Stimulated activated CD4-positive, alpha-beta T cell treated with anti-CD3 and anti-CD28 coated beads, TNF-alpha, amount 100 ng/mL, for 1 hour (primary cell): ENCODE measurements at places on chromosomes 4 and X.

DNA sequence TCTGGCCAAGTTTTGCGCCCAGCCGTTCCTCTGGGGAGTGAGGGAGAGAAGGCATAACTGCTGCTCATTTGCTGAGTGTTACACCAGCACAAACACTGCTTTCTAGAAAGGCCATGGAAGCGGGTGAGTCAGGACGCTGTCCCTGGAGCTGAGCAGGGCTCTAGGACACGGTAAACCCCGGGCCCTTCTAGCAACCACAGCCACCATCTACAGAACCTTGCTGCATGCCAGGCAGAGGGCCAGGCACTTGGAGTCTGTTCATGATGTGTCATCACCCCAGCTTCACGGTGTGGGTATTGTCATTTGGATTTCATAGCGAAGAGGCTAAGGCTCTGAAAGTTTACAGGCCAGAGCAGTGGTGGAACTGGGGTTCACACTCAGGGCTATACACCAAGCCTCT, 31.8 kb upstream of the C4orf50 start:
- DNase-seq: no peak

DNA sequence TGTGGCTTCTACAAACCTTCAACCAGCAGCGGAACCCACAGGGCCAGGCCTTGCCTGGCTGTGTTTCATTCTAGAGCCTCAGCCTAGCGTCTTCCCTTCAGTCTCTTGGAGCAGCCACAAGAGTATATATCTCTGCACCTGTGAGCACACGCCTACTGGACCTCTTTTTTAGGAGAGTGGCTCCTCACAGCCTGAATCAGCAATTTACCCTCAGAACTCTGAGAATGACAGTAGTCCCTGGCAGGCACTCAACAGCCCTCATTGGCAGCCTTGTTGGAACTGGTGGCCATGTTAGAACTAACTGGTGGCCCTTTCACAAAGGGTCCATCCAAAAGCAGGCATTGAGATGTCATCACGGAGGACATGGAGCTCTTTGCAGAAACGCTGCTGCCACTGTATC, 138.9 kb downstream of the BCOR start:
- DNase-seq: no peak

DNA sequence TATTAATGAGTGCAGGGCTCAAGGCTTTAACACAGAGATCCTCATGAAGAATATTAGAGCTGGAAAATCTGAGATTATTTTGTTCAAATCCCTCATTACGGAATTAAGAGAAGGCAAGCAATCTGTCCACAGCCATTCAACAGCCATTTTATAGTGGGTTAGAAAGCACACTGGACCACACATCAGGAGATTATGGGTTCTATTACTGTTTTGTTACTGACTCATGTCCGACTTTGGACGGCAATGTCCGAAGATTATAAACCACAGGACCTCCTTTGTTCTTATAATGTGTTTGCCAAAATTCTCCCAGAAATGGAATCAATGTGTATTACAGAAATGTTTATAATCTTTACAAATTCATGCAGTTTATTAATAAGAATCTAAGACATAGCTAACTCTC, 8.1 kb downstream of the LAMTOR3 start:
- no peak for DNase-seq

DNA sequence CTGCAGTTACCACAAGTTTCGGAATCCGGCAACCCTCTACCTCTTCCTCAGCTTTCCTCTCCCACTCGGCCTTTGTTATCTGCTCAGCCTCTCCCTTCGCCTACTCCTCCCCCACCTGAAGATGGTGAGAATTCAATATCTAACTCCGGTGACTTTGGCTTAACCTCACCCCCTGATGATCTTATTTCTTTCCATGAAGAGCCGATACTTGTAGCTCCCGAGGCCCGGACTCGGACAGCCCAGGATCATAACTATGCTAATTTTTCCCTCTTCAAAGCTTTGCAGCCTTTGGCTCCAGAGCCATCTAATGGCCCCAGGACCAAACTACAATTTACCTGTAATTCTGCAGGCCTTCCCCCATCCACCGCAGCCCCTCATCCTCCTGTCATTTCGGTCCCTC, 32.0 kb upstream of the MGST2 start:
- no peak for DNase-seq

DNA sequence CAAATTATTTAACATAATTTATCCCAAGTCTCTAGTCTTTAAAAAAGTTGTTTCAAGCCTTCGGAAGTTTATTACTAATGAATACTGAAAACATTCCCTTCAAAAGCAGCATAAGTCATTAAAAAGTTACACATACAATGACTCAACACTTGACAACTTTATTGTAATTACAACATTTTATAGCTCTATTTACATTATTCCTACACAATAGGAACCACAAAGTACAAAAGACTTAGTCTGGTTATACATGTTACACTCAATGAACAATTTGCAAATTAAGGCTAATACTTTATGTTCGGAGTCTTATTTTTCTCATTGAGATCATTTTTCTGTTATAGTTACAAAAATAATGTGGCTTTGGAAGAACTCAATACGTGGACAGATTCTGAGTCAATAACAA, 114.4 kb upstream of the POF1B start:
- no peak for DNase-seq

GRCh38 chr4:1749370-1749769, 28.0 kb downstream of the TACC3 start:
- no peak for DNase-seq

DNA sequence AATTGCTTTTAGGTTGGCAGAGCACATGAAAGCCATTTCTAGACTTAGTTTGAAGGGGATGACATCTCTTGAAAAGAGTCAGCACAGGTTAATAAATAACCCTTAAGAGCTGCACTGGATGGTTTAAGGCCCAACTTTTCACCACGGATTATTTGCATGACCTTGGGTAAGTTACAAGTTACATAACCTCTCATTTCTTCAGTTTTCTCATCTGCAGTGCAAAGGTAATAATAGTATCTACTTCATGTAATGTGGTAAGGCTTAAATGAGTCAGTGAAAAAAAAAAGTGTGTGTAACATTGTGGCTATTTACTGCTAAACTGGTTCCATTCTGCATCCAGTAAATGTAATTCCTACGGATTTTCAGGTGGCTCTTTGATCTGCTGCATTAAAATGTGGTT, 715.8 kb downstream of the CCSER1 start:
- DNase-seq: no peak

- DNase-seq: no peak
These were observed 21.2 kb downstream of the C4orf54 start for GRCh38 chr4:99636422-99636821.

DNA sequence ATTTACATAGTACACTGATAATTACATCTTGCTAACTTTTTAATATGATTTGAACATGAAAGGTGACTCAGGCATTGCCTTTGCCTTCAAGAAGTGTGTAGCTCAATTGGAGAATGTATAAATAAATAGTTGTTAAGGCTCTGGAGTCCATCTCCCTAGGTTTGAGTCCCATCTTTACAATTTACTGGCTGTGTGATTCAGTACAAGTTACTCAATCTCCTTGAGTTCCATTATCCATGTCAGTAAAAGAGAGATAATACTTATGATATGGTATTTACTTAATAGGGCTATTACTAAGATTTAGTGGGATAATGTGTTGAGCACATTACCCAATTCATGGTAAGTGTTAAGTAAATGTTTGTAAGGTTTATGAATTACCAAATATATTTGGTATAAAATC, 1.9 kb upstream of the FGG start:
- DNase-seq: no peak

DNA sequence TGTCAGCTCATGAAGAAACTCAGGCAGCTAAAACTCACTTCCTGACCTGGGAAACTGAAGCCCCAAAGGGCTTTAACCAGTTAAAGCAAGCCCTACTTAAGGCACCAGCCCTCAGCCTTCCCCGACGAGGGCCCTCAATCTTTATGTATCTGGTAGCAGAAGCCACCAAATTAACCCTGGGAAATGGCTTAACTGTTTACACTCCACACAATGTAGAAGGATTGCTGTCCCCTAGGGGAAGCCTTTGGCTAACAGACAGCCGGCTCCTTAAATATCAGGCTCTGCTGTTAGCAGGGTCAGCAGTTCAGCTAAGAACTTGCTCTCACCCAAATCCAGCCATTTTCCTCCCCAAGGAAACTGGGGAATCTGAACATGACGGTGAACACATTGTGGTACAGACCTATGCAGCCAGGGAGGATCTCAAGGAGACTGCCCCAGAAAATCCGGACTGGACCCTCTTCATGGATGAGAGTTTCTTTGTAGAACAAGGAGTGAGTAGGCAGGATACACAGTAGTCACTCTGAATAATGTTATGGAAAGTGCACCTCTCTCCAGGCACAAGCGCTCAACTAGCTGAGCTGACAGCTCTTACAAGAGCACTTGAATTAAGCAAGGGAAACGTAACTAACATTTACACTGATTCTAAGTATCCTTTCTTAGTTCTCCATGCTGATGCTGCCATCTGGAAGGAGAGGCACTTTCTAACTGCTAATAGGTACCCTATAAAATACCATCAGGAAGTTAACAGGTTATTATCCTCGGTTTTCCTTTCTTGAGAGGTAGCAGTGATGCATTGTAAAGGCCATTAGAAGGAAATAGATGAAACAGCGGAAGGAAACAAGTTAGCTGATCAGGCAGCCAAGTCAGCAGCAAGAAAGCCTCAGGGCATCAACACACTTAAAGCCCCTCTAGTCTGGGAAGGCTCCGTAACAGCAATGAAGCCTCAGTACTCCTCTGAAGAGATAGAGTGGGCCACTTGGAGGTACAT, 9.6 kb upstream of the NAF1 start:
- no peak for DNase-seq

DNA sequence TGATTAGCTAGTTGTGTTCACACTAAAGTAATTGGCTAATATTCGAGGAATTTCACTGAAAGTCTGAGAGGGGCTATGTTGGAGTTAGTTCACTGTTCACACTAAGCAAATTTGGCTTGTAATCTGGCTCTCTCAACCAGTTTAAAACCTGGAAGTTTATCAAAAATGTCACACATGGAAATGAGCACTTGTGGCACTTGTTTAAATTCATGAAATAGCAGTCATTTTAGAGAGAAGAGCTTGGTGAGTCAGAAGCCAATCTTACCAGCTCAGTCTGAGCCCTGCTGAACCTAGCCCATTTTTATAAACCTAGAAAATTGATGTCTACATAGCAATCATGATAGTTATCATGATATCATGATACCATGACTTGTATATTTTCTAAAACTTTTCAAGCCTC, 90.7 kb upstream of the JADE1 start:
- no peak for DNase-seq

GRCh38 chr4:110826656-110827055, 203.8 kb upstream of the PITX2 start:
- DNase-seq: no peak

- no peak for DNase-seq
These were observed 159.8 kb downstream of the OR13H1 start for GRCh38 chrX:131703646-131704045.

DNA sequence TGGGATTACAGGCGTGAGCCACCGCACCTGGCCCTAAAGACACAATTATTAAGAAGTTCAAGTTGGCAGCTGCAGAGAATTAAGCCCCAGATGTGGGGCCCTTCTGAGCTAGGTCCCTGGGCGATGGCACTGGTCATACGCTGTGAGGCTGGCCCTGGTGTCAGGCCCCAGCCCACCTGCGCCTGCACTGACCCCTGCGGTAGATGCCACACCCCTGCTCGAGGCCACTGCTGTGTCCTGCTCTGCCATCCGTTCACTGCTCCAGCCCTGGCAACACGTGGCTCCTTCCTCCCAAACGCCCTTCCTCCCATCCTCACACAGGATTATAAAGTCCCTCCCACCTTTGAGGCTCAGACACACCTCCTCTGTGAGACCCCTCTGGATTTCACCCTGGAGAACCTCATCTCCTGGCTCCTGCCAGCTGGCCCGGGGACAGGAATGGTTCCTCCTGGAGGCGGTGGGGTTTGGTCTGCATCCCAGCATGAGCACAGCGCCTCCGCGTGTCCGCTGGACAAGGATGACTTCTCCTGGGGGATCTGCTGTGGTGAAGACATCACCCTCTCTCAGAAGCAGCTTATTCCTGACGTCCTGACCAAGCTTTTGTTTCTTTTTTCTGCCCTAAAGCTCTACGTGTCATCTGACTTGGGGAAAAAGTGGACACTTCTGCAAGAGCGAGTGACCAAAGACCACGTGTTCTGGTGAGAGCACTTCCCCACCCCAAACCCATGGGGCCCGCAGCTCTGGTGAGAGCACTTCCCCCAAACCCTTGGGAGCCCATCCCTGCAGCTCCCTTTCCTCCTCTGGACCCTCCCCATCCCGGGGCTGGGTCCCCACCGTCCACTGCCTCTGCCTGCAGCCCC, 219.0 kb upstream of the PSAPL1 start:
- DNase-seq: no peak
